HCT116 (cell line): ENCODE measurements at places on chromosomes 11 and 22. TPM values are rescaled to one million over a fixed set of nuclear protein-coding genes. Genes with fewer than 3 reads are reported as not detected.

GRCh38 chr11:125974284-125974683 lies 28.4 kb downstream of the VSIG10L2 start:
- no peak for DNase-seq

- DNase-seq, result no peak
These were observed 341.3 kb downstream of the CADM1 start for GRCh38 chr11:115162919-115163318.

- no peak for DNase-seq
These were observed 6.6 kb upstream of the C22orf42 start for GRCh38 chr22:32165681-32166080.

GRCh38 chr11:62306227-62306626 lies 7.4 kb upstream of the SCGB1D4 start:
- DNase-seq, result no peak

- DNase-seq, result no peak
These were observed 1.7 kb downstream of the KLHDC7B start for GRCh38 chr22:50547263-50547985.

DNA sequence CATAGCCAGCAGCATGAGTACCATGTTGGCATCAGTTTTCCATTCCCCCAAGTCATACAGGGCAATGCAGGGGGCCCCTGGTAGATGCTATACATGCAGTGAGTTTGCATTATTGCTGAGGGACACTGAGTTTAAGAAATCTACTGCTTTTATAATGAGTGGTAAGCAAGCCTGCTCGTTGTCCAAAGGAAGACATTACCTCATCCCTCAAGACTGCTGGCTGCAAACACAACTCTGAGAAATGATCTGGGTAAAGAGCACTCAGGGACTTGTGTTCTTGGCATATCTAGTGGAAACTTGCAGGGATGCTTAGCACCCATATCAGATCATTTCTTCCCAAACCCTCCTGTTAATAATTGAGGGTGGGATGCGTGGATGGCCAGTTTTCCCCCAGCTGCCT lies 77.9 kb downstream of the CWC15 start:
- no peak for DNase-seq

DNA sequence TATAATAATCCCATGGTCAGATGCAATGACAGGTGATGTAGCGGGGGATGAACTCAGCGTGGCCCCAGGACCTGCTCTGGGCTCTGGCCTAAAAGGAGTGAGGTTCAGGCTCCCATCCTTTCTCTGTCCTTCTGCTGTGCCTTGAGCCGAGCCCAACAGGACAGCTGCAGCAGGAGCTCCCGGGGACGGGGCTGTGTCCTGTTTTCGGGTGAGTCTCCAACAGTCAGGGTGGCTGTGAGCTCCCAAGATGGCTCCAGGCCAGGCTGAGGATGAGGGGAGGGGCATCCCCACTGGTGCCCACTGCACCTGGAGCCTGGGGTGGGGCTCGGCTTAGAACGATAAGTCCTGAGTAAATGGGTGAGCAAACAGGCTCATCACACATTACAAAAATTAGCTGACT lies 1385.0 kb downstream of the BRD1 start:
- no peak for DNase-seq

GRCh38 chr11:73507086-73507485 lies 90.8 kb downstream of the FAM168A start:
- no peak for DNase-seq

Gene OR9G4
- total RNA-seq, result not detected
